ENCODE measurements at places on chromosomes 11 and 22.

GRCh38 chr11:120398132-120398531, 61.9 kb downstream of the ARHGEF12 start:
- no peak for DNase-seq

DNA sequence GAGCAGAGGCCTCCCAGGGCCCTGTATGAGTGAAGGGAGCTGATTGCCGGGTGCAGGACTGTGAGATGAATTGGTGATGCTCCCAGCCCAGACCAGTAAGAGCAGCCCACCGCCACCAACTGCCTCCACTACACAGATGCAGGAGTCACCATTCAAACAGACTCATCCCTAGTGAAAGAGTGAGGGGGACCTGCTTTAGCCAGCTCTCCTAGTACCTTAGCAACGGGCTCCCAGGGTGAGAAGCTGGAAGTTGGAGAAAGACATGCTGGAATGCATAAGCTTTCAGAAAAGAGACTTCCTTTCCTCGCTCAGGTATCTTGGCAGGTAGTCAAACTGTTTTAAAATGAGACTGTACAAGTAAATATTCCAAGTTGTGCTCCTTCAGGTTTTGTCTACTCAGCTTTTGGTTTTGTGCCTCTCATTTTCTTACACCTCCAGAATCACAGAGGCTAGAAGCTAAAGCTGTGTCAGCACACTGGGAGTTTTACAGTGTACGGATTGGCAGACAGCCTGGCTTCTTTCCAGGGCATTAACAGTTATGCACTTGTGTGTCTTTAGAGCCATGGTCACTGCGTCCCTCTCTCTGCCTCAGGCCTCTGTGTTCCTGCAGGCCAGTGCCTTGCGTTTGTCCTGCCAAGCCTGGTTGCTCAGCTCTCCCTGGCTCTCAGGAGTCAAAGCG, 146.2 kb downstream of the ATXN10 start:
- peak; percentile 20 for DNase-seq

- no peak for DNase-seq
Measured at GRCh38 chr11:911031-911889, 650 bp upstream of the CHID1 start.

DNA sequence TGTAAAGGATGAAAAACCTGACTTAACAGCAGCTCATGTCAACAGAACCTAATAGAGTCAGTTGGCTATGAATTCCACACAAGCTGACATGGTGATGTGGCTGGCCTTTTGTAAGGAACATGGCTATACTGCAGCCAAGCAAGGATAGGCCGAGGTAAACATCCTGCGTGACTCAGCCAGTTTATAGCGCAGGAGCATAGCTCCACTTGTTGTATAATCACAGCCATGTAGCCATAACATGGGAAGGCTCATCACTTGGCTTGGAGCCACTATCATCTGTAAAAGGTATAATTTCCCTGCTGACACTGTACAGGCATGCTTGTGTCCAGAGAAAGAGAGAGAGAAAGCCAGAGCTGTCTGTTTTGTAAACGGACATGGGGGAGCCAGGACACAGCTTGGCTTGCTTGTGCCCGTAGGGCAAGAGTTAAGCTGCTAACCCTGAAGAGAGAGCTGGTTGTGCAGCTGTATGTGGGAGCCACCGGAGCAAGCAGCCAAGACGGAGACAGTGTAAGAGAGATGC, 104.4 kb upstream of the PLET1 start:
- no peak for DNase-seq

- DNase-seq: no peak
Measured at GRCh38 chr11:115672999-115673411, 168.8 kb upstream of the CADM1 start.

DNA sequence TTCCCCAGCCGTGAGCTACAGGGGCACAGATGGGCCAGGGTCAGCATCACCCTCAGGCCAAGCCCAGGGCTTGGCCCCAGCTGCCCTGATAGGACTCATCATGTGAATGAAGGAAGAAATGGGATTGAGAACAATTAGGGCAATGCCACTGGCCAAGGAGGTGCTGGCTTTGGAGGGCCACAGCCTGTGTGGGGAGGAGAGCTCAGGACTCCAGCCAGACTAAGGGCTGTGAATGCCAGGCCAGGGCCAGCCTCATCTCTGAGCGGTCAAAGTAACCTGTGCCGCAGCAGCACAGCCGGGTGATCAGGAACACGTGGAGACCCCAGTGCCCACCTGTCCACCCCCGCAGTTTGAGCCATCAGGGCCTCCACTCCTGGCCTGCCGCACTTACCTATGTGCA, 10.1 kb downstream of the CHID1 start:
- no peak for DNase-seq

DNA sequence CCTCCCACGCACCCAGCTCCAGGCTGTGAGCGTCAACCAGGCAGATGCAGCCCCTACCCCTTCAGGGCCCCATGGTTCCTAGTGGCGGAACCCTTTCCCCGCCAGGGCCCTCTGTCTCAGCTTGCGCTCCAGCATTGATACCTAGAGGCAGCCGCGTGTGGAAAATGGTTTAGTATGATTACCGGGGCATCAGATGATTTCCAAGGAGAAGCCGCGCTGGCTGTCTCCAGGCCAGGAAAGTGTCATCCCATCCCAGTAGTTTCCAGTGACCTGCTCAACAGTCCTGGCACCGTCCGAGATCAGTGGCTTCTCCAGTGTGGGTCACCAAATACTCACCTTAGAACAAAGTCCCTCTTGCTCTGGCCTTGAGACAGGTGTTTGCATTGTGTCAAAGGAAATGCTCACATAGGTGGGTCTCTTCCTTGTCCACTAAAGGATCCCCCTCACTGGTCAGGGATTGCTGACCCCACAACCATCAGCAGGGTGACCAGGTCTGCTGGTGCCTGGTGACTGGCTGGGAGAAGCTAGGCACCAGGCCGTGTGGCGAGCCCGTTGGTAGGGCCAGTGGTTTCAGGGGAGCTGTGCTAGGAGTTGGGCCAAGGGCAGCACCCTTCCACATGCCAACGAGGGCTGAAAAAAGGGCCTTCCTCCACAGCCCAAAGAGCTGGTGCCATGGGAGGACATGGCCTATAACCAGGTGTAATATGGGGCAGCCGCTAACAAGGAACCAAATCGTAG, 109.4 kb downstream of the MORC2 start:
- DNase-seq: no peak

DNA sequence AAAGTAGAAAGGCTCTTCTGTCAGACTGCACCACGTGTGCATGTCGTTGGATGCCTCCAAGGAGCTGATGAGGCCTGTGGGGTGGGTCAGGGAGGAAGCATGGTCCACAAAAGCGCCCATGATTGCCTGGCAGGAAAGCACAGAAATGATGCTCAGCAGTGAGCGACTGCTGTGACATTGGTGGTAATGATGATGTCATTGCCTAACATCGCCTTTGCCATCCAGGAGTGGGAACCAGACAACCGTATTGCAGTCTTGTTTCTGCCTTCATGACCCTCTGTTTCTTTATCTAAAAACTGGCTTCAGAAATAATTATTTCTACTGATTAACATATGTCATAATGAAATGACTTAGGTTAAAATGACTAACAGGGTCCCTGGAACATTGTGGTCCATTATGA, 477.8 kb upstream of the B3GAT1 start:
- DNase-seq: no peak

GRCh38 chr11:71096751-71097388, 155.5 kb downstream of the SHANK2 start:
- DNase-seq: no peak

GRCh38 chr22:49481659-49482399, 345.8 kb downstream of the BRD1 start:
- no peak for DNase-seq

DNA sequence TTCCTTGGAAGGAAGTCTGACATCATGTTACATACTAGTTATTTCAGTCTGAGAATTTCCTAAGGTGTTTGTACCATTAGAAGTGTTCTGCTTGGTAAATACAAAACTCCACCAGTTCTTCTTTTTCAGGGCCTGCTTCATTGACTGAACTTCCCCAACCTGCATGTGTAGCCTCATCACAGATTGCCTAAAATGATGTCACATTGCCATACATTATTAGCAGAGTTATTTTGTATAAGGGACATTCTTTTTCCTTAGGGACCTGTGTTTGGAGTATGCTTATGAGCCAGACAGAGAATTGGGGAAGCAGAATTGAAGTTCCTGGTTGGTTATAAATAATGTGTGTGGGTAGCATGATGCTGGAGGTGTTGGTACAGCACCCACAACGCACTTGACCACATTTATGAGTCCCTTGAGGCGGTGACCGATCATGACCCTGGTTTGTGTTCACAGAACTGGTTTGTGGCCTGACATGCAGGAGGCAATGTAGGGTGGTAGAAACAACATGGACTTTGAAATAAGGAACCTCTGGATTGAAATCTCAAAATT, 16.4 kb upstream of the MMP7 start:
- no peak for DNase-seq

DNA sequence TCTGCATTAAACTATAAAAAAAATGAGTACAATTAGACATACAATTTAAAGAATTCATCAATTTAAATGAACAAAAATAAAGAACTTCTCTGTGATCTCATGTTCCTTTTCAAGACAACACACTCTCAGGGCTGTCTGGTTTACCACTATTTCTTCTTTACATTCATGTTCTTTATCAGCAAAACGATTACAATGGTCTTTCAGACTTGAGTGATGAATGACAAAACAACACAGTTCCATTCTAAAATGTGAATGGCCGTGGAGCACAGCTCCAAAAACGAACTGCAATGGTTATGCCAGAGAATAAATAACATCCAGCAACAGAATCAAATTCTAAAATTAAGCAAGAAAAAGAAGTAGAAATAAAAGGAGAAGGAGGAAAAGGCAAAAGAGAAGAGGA, 113.1 kb downstream of the CADM1 start:
- DNase-seq: no peak

DNA sequence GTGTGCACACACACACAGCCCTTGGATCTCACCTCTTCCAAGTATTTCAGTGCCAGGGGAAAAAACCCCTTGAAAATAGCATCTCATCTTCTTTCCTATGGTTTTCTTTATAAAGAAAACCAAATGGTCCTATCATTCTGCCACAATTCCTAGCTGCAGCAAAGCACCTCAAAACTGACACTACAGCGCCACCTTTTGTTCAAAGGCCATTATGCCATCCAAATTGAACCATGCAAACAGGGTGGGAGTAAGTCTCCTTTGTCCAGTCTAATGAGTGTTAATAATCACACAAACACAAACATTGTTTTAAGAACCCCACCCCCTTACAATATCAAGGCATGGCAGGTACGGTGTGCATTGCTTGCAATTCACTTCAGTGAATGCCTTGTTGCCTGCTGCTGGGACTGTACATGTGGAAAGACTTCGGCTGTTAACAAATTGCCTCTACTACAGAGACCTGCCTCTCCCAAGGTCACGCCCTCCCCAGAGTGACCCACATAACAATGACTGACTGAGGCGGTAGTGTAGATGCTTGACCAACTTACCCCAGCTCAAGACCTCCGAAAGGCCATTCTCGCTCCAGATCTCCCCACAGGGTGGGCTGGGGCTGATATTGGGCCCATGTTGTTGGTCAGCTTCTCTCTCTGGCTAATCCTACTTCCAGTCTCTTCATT, 31.7 kb downstream of the FAM181B start:
- no peak for DNase-seq

DNA sequence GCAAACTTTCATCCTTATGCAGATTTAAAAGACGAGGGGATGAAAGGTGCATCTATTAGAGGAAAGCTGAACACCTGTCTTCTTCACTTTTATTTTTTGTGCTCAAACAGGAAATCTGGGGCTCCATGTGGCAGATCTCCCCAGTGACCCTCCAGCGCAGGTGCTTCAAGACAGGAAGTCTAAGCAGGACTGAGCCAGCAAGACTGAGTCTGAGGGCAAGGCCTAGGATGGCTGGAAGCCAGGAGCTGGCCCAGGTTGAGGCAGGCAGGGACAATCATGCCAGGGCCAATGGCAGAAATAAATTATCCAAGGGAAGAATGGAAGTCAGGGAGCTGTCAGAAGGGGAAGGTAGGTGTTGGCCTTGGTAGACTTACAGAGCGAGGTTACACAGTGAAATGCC, 101.1 kb upstream of the SPON1 start:
- DNase-seq: no peak

DNA sequence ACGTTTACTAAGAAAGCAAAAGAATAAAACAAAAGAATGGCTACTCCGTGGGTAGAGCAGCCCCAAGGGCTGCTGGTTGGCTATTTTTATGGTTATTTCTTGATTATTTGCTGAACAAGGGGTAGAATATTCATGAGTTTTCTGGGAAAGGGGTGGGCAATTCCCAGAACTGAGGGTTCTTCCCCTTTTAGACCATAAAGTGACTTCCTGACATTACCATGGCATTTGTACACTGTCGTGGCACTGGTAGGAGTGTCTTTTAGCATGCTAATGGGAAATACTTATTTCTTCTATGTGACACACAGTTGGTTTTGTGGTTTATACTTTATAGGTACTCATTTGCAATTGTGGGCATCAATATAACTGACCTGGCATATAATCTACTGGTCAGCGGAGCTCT, 56.3 kb downstream of the SLN start:
- DNase-seq: no peak

GRCh38 chr11:11732116-11732515, 109.7 kb upstream of the USP47 start:
- DNase-seq: no peak

- no peak for DNase-seq
Measured at GRCh38 chr22:31814942-31815341, 61.1 kb downstream of the DEPDC5 start.

DNA sequence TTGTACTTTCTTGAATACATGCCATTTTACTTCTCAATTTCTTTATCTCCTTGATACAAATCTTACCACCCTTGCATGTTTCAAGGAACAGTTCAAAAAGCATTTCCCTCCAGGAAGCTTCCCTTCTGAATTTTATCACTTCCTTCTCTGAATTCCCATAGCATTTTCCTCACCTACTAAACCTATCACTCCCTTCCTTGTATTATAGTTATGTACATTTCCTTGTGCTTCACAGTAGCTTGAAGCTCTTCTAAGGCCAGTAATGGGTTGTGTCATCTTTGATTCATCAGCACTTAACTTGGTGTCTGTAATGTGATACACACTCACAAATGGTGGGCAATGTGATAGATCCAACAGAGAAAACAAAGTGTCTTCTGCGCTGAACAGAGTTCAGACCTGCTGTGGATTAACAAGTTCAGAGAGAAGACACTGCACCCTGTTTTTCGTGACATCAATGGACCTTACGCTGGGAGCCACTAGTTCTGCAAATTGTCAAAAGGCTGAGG, 127.5 kb downstream of the CCDC81 start:
- no peak for DNase-seq

- no peak for DNase-seq
Measured at GRCh38 chr22:43109921-43110443, 568 bp upstream of the BIK start.

GRCh38 chr22:33083212-33083611, 25.0 kb upstream of the SYN3 start:
- DNase-seq: no peak

All from left renal pelvis (tissue), 4 donors.